ENCODE measurements at places on chromosomes 3 and 15.

- no peak for DNase-seq
Observed at GRCh38 chr3:141839389-141839788, 37.1 kb upstream of the ATP1B3 start.

- DNase-seq, result peak; percentile 32
Observed at GRCh38 chr15:70376929-70377691, 279.4 kb upstream of the TLE3 start.

- peak; percentile 82 for DNase-seq
Observed at GRCh38 chr3:65636326-65636725, 402.4 kb downstream of the MAGI1 start.

GRCh38 chr3:186097317-186097662 is 11.6 kb downstream of the ETV5 start:
- DNase-seq, result no peak

DNA sequence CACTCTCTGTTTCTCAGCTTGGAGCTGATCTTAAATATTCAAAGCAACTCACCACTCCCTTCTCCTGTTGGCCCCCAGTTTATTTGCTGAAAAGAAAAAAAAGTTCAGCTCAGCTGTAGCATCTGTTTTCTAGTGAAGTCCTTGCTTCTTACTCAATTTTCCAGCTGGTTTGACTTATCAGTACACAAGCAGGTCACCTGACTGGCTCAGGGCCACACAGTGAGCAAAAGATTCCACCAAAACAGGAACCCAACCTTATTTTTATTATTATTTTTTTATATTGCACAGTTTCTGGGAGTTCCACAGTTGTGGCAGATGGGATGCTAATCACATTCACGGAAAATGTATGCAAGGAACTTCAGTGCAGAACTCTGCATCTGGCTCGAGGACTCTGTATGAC is 390.7 kb upstream of the RGMA start:
- DNase-seq, result no peak

GRCh38 chr15:50262533-50262932 is 3.0 kb downstream of the HDC start:
- DNase-seq, result no peak

DNA sequence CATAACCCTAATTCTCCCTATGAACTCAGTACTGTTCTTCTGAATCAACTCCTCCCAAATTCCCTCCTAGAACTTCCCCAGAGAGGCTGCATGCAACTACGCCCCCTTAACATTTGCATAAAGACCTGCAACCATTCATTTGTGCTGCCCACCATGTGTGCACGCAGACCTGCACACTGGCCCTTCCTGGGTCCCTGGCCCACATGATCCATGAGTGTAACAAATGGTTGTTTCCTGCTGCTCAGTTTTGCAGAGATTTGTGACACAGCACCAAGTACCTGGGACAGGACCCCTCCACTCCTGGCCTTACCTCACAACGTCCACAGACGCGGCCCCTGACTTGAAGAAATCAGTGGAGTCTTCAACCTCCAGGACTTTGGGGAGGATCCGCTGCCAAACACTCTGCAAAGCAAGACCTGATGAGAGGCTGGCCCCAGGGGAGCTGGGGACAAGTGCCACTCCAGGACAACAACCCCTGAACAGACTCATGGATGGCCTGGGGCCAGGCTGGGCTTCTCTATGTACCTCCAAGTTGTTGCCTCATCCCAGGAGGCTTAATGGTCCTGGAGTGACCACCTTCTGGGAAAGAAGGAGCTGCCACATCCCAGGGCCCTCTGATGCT is 33.8 kb downstream of the ALDH1L1 start:
- no peak for DNase-seq

DNA sequence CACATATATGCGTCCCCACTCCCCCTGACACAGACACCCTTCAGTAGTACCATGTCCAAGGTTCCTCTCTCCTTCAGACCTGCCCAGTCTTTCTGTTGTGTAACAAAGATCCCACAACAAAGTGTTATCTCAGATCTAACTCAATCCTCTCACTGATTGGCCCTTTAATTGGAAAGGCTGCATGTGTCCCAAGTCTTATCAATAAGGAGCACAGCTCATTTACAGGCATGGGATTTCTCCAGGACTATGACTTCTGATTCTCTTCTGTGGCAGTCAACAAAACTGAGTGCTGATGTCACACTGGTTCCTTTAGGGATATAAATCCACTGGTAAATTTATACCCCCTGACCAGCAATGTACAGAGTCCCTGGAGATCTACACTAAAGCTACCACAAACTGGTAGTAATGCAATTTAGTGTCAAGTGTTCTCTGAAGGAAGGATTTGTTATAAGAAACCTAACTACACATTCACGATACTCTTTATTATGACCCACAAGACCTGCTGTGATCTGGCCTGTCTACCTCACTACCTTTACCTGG is 28.1 kb downstream of the CLK3 start:
- no peak for DNase-seq

All from NCI-H1105 (cell line).